ENCODE measurements at places on chromosomes 1 and 21.

DNA sequence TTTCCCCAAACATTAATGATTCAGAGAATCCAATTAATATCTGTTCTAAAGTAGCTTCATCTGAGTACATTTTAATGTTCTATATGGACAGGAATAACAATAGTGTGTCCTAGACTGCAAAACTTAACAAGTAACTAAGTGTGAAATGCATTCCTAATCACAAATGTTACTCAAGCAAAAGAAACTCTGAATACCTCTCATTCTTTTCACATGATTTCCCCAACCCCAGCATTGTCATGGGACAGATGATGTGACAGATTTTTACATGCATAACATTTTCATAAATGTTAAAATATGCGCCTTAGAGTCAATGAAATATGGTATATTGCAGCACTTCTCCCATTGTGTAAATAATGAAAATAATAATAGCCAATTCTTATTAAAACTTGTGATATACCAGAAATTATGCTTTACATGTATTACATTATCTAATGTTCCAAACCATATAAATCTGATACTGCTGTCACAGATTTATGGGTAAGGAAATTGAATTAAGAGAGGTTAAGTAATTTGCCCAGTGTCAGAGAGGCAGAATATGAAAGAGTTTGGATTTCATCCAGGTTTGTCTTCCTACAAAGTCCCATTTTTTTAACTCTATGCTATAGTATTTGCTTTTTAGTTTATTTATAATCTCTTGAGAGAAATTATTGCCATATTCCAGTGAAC lies 269.4 kb downstream of the LRRC7 start:
- no peak for DNase-seq

GRCh38 chr21:44539991-44540666 lies at the start of gene KRTAP10-1:
Gene KRTAP10-1 (minus strand): TSS chr21:44540195. CDS start chr21:44540150, 45 bp downstream.
- DNase-seq = no peak

DNA sequence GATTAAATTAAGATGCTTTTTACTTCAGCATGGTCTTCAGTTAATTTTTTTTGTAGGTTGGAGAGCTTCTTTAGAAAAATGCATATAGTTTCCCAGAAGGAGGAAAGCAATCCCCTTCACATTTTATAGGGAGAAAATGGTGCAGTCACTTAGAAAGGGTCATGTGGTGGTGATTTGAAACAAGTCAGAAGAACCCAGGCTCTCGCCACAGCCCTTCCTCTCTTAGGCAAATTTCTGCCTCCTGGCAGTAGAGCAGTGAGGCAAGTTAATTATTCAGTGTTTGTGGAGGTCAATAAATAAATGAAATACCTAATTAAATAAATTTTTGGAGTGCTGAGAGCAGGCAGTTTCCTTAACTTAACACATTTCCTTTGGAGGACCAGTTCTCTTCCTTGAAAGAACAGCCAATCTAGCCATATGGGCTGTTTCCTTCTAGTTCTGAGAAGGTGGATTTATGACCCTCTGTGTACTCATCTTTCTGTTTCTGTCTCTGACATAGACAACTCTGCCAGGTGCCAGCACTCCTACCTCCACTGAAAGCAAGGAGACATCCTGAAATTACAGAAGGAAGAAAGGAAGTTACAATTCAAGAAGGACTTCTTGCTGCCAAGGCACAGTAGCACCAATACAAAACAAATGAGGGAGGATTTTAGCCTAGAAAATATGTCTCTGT lies 19.0 kb upstream of the POGZ start:
- no peak for DNase-seq

DNA sequence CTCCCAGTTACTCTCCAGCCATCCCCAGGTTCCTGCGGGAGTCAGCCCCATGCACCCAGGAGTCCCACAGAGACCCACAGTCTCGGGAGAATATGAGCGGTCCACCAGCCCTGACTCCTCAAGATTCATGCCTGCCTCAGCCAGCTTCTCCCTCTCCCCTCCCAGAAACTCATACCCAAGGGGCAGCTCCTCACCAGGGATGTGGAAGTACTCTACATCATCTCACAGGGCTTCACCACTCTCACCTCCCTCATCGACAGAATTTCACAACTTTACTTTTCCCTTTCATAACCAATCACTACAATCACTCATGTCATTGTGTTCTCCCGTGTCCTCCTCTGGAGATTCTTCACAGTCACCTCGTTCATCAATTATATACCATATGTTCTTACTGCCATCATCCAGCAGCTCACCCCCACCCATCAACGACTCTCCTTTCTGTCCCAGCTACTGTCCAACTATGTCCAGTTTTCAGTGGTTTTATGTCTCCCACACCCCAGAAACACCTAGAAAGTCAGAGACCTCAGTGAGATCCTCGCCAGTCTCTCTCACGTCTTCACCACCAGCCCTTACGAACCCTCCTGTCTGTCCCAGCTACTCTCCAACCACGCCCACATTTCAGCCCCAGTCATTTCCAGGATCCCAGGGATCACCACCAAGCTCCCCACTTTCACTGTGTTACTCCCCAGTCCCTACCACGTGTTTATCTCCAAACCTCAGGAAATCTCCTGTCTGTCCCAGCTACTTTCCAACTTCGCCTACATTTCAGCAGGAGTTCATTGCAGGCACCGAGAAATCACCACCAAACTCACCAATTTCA lies 1530.1 kb upstream of the TPTE start:
- no peak for DNase-seq

DNA sequence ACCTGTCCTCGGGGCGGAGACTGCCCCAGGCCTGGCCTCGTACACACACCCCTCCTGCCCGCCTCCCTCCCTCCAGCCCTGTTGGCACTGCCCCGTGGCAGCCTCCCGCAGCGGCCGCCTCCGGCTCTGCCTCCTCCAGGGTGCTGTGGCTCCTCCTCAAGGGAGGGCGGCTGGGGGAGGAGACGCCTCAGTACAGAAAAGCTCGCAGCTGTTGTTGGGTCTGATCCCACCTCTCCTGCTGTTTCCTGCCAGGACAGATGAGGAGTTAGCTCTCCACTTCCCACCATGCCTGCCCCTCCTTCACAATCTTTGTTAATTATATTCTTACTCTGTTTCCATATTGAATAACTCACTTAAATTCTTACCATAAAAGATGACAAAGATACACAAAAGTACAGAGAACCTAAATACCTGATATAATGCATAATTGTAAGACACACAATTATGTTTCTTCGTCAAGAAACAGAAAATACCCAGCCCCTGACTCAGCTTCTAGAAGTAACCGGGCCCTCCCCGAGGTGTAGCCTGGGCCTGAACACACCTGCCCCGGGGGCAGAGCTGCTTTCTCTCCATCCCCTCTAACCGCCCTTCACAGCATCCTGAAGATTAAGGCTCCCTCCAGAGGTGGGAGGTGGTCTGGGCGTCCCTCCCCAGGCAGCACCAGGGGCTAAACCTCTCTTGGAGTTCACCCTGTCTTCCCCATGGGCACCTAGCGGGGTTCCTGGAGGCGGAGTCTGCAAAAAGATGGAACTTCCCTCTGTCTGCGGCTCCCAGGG lies 30.6 kb upstream of the COL6A1 start:
- no peak for DNase-seq

GRCh38 chr1:233897325-233898162 lies 6.9 kb upstream of the SLC35F3 start:
- DNase-seq = no peak

- no peak for DNase-seq
Observed at GRCh38 chr21:28309596-28309995, 683.1 kb downstream of the LTN1 start.

GRCh38 chr1:86914998-86915736 lies 732 bp downstream of the HS2ST1 start:
- peak; percentile 72 for DNase-seq

GRCh38 chr1:159554696-159555095 lies 18.9 kb upstream of the OR10J5 start:
- no peak for DNase-seq

GRCh38 chr1:12132078-12132477 lies 34.7 kb upstream of the TNFRSF1B start:
- no peak for DNase-seq

DNA sequence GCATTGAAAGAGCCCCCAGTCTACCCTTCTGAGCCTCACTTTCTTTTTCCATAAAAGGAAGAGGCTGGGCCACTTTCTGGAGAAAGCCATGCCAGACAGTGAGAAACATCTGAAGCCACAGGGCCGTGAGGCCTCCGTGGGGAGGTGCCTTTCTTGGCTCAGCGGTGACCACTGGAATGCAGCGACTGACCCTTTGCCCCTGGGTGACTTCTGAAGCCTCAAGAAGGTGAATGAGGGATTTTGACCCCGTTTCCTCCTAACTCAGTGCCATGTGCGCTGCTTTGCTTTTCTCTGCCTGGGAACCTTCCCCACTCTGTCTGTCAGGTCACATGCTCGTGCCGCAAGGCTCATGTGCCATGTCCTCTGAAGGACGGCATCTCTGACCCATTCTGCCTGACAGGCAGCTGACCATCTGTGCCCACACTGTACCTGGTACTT lies 44.7 kb upstream of the A3GALT2 start:
- DNase-seq = no peak

GRCh38 chr1:24443241-24443656 lies 27.6 kb downstream of the NIPAL3 start:
- DNase-seq = no peak

- DNase-seq = no peak
Observed at GRCh38 chr1:236702791-236703394, 16.6 kb downstream of the ACTN2 start.

DNA sequence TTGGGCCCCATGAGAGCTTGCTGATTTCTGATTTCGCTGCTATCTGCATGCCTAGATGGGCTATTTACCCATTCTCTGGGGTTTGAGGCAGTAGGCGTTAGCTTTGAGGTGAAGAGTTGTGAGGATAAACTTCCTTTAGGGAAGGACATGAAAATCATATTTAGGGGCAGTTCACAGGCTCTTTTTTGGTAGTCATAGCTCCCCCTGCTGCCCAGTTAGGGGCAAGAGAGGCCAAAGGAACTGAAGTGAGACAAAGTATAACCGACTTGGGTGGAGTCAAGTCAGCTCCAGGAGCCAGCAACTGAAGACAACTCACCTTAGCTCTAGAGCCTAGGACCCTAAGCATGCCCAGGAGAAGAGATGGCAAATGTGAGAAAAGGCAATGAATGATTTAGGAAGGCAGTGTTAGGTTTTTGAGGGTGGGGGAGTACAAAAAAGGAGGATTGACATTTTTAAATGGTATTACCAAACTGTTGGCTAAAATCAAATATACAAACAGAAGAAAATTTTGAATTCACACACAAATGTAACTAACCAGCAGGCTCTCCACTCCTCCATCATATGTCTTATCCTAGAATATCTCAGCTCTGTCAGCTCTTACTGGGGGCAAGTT lies 625.2 kb downstream of the LMO4 start:
- peak; percentile 57 for DNase-seq

DNA sequence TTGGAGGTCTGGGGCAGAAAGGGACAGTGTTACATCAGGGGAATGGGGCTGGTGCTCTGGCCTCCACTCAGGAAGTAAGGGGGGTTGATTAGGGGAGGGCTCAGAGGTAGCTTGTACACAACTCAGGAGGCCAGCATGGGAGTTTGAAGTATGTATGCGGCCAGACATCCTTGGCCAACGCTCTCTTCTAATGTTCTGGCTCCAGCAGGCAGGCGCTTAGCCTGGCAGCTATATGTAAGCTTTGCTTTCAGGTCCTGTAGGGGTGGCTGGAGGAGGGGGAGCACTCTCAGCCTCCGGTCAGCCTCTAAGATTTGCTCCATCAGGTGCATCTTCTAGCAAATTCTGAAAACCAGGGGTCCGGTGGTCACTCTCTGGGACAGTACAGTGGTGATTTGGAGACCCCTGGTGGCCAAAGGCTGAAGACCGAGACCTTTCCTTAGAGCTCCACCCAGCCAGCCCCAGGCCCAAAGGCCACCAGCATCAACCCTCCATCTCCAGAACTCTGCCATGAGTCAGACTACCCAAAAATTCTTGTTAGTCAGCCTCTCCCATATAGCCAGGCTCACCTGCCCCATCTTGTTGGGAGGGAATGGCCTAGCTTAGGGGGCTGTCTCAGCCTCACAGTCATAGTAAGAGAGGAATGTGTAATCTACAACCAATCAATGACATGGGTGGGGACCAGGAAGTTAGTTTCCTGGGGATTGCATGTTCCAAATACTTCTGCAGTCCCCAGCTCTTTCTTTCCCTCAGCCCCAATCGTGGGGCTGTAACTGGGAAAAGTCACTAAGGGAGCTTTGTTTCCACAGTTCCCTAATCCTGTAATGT lies 9.7 kb upstream of the COL8A2 start:
- peak; percentile 45 for DNase-seq

DNA sequence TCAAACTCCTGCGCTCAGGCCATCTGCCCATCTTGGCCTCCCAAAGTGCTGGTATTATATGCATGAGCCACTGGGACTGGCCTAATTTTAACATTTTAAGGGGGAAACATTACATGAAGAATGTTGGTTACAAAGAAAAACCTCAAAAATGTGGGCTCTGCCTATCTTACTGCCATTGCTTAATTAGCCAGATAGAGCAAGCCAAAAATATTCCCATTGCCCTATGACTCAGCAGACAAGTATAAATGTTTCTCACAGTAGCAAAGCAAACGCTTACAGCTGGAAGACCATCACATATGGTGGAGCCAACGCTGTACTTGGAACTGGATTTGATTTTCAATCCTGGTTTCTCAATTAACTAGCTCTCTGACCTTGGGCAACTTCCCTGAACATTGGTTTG lies 502.0 kb downstream of the SMYD3 start:
- DNase-seq = no peak

DNA sequence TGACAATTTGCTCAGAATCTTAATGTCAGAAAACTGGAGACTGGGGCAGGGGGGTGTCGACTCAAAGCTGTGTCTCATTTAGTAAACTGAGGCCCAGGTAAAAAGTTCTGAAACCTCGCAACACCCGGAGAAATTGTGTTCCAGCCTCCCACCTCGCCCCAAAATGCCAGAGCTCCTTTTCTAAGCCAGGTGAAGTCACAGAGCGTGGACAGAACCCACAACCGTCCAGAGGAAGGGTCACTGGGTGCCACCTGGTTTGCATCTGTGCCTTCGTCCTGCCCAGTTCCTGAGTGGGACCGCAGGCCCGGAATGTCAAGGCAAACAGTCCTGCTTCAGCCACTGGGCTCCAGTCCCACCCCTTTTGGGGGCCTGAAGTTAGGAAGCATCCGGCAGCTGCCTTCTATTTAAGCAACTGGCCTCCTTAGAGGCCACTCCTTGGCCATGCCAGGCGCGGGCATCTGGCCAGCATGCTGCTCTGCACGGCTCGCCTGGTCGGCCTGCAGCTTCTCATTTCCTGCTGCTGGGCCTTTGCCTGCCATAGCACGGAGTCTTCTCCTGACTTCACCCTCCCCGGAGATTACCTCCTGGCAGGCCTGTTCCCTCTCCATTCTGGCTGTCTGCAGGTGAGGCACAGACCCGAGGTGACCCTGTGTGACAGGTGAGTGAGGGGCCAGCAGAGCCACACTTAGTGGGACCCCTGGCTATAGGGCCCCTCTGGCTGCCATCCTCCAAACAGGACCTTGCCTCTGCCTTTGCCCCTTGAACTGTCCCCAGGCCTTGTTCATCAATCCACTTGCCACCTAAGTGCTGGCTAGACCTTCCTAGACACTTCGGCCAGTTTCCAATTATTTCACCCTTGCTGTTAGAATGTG lies at the start of gene TAS1R1:
TSS of gene TAS1R1 (plus strand) at position 401 of the 872 bp plus-strand sequence. CDS start at position 468, 67 bp downstream.
- peak; percentile 34 for DNase-seq

DNA sequence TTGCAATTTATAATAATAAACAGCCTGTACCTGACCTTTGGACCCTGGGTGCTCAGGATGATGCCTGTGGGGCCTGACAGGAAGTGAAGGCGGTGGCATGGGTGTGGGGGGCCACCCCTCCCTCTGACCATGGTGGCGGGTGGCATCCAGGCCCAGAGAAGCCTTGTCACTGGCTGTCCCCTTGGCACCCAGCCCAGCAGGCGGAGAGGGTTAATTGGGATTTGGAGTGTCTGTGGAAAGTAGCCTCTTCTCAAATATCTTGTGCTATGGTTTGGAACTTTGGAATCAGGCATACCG lies 20.5 kb downstream of the SOX13 start:
- DNase-seq = no peak
